ENCODE measurements at places on chromosomes 12 and 14.

GRCh38 chr12:80374615-80375014 lies 69.4 kb upstream of the PTPRQ start:
- DNase-seq, result no peak

DNA sequence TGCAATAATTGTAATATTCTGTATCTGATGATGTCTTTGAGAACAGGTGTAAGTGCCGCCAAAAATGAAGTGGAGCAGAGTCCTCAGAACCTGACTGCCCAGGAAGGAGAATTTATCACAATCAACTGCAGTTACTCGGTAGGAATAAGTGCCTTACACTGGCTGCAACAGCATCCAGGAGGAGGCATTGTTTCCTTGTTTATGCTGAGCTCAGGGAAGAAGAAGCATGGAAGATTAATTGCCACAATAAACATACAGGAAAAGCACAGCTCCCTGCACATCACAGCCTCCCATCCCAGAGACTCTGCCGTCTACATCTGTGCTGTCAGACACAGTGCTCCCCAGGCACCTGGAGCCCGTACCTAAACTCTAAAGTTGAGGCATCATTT lies 268.7 kb downstream of the DAD1 start:
- DNase-seq, result no peak

GRCh38 chr12:69131077-69131476 lies 108.3 kb upstream of the CPSF6 start:
- no peak for DNase-seq

GRCh38 chr12:32566663-32567295 lies 112.3 kb upstream of the DNM1L start:
- no peak for DNase-seq

- DNase-seq, result peak; percentile 21
Measured at GRCh38 chr12:118307069-118307954, 65.4 kb downstream of the TAOK3 start.

- DNase-seq, result no peak
Measured at GRCh38 chr12:98416845-98417244, 98.5 kb upstream of the TMPO start.

DNA sequence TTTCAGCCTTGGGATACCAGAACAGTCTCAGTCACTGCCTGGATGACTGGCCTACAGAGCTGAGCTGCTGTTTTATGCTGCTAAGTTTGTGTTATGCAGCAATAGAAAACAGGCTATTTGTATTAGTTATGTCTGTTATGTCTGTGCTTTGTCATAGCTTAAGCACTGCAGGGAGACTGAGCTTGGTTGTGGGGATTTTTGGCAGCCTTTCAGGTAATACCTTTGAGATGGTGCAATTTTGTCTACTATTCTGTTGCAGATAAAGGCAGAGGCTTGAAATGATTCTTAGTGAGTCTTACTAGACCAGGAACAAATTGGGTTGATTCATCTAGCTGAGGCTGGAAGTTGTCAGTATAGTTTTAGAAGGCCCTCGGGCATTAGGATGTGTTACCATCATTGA lies 201.3 kb upstream of the RBM19 start:
- no peak for DNase-seq

GRCh38 chr14:53841109-53842099 lies 115.2 kb downstream of the BMP4 start:
- DNase-seq, result no peak

- no peak for DNase-seq
Measured at GRCh38 chr14:96978525-96979272, 181.5 kb downstream of the VRK1 start.

- no peak for DNase-seq
Measured at GRCh38 chr12:25347716-25348592, 97.2 kb upstream of the KRAS start.

DNA sequence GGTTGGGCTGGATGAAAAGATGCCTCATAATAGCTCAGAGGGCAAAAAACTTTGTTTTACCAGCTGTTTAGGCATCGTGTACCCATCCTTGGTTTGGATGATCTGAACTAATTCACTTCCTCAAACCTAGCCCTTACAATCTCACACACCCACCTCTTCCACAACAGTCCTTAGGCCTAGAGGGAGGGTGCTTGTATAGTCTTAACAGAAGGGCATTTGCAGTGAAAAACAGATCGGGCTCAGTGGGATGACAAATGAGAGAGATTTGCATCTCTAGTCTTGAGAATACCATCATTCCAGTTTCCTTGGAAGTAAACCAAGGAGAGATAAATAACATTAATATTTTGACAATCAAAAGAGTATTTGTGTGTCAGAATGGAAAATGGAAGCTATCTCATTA lies 11.0 kb downstream of the SLCO1A2 start:
- no peak for DNase-seq

DNA sequence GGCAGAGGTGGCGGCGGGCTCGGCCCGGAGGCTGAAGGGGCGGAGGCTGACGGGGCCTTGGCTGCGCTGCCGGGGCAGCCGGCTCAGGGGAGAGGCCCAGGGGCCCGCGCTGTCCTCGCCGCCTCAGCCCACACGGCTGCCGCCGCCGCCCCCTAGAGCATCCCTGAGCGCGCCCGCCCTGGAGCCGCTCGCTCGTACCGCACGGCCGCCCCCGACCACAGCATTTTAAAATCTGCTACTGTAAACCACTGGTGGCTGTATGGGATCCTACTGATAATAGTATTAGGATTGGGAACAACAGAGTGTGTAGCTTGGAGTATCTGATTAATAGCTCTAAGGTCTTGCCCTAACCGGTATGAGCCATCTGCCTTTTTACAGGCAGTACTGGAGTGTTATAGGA lies 22.2 kb upstream of the EDDM3A start:
- no peak for DNase-seq

- no peak for DNase-seq
Measured at GRCh38 chr14:92863286-92864080, 59.5 kb upstream of the CHGA start.

GRCh38 chr12:46675736-46676135 lies 150.1 kb downstream of the SLC38A4 start:
- no peak for DNase-seq

- no peak for DNase-seq
Measured at GRCh38 chr14:71448431-71449315, 483.6 kb upstream of the RGS6 start.

- DNase-seq, result no peak
Measured at GRCh38 chr12:62631471-62632410, 165.1 kb downstream of the MON2 start.

DNA sequence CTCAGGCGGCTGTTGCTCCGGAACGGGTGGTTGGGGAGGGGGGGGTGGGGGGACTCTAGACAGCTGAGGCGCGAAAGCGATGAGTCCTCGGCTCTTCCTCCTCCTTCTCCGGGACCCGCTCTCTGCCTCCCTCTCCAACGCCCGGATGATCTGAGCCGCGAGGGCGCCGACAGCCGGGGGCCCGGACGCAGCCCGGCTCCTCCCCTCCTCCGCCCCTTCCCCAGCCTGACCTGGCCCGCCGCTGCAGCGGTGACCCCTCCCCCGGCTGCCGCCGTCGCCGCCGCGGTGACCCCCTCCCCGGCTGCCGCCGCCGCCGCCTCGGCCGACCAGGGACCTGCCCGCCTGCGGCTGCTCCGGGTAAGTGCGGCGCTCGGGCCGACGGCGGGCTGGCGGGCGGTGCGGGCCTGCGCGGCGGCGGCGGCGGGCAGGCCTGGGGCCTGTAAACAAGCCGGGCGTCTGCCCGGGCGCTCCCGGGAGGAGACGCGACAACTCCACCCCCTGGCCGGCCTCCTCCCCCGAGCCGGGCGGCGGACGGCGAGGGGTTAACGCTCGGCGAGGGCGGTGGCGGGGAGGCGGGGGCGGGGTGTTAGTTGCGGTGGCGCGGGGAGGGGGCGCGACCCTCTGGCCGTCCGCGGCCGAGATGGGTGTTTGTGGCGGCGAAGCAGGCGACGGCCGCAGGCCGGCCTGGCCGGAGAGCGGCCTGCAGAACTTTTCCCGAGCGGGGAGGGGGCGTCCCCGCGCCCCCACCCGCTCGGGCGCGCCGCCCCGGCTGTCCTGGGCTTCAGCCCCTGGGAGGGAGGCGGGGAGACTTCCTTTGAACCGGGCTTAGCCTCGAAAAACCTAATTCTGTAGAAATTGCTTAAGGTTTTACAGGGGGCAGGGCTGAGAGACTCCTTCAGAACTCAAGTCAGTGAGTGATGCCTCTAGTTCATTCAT lies 568 bp downstream of the PPM1A start:
- peak; percentile 53 for DNase-seq

DNA sequence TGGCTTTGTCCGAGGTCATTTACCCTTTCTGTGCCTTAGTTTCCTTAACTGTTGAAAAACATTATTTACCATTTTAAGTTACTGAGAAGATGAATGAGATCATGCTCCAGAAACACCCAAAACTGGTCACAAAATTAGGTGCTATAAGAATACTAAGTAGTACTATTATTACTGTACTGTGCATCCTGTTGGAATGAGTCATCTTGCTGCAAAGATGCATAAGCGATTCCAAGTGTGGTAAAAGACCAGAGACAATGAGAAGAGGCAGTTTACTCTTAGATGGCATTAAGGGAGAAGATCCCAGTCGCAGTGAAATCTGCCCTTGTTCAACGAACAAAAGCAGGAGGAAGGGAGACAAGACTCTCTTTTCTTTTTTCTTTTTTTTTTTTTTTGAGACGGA lies 4.2 kb upstream of the PLEKHA5 start:
- DNase-seq, result no peak

GRCh38 chr12:52395761-52396434 lies 10.2 kb downstream of the KRT82 start:
- no peak for DNase-seq

GRCh38 chr12:7609495-7609894 lies 56.2 kb downstream of the APOBEC1 start:
- DNase-seq, result no peak

DNA sequence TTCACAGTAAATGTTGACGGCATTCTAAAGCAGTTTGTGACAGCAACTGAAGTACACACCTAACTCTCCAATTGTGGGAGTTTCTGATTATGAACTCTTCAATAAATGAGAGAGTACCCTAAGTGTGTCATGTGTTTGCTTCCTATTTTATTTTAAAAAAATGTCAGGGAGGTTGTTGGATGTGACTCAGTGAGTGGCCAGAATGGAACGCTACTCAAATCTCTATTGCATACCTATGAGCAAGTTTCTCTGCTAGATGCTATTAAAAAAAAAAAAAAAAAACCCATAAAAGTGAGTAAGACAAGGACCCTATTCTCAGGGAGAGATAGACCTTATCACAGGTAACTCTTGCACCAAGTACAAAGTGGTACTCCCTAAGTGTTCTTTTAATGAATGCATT lies 256.6 kb downstream of the BTG1 start:
- DNase-seq, result no peak

DNA sequence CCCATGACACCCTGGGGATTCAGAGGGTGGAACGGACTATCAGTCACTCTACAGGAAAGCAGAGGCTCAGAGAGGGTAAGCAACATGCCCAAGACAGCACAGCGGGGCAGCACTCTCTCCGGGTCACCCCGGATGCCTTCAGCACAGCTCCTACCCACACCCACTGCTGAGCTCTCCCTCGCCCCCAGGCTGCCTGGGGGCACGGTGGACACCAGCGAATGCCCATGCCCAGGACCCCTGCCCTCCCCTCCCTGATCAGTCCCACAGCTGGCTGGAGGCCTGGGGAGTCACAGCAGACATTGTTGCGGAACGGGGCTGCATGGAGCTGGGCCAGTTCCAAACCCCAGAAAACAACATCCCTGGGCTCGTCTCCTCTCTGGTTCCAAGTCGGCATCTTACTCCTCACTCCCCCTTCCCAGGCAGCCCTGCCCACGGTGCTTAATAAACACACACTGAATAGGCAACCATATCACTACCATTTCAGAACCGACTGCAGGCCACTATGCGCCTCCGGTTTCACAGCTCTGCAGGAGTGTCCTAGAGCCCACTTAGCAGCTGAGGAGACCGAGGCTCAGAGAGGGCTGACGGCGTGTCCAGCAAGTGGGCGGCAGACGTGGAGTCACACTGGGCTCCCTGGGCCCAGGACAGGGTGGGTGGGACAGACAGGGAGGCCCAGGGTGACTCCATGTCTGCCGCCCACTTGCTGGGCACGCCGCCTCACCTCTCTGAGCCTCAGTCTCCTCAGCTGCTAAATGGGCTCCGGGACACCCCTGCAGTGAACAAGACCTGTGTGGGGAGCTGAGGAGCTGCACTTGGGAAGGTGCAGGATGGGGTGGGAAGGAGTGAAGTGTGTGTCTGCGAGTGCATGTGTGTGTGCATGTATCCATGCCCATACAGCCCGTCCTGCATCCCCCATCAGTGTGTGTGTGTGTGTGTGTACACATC lies 27.0 kb downstream of the CCDC85C start:
- no peak for DNase-seq

DNA sequence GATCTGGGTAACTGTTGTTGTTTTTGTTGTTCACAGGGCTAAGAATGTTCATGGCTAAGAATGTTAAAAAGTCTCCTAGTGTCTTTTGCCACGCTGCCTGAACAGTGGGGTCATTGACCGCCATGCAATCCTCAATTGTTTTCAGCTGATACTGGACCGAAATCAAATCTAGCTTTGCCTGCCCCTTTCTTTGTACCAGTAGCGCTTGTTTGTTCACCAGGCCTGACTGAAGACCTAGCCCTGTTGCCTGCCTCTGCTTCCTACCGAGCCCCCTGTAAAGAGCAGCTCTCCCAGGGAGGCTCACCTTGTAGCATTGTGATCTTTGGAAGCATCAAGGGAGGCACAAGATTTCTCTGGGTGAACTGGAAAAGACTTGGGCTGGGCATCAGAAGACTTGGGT lies 6.7 kb downstream of the PSEN1 start:
- no peak for DNase-seq

DNA sequence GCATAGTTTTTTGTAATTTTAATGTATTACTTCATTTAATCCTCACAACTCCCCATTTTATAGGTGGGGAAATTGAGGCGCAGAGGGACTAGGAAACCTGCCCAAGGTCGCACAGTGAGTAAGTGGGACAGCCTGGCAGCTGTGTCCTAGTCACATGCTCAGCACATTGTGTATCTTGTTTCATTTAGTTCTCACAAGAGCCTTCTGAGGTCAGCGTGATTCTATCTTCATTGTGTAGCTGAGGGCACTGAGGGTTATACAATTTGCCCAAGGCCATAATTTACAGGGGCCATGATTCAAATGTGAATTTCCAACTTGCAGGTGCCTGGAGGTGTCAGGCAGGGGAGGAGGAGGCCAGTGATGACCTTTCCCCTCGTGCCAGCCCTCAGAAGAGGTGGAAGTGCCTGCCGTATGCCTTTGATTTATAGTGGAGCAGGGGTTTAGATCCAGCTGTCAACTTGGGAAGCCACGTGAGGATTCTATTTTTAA lies 30.3 kb upstream of the SMOC1 start:
- DNase-seq, result no peak

- no peak for DNase-seq
Measured at GRCh38 chr12:93163260-93164036, 214.3 kb upstream of the NUDT4 start.

GRCh38 chr14:79660053-79660939 lies 551.0 kb downstream of the DIO2 start:
- DNase-seq, result no peak

GRCh38 chr12:92539976-92540781 lies 162.6 kb upstream of the PLEKHG7 start:
- DNase-seq, result no peak

DNA sequence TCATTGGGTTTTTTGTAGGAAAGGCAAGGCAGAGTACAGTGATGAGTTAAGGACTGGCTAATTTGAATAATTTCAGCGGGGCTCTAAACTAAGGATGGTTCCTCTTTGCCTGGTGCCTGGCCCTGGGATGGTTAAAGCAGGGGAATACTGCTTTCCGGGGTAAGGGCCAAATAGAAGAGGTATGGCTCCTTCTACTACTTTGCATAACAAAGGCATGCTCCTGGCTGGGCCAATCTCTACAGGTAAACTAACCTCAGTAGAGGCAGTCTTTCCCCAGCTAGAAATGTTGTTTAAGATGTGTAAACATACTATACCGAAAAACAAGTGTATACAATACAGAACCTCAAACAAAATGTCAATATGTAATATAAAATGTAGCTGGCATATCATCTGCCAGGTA lies 1239.0 kb downstream of the SLC16A7 start:
- no peak for DNase-seq

- DNase-seq, result no peak
Measured at GRCh38 chr12:102475355-102475754, 5.0 kb downstream of the IGF1 start.

Data from activated T-helper 9 cell treated with anti-CD3 and anti-CD28 coated beads, Interleukin-2, amount 50 U/mL, for 16 hours (primary cell).